Upper lobe of left lung (tissue), 6 donors: ENCODE measurements at places on chromosomes 4 and X. TPM values are rescaled to one million over a fixed set of nuclear protein-coding genes. Genes with fewer than 3 reads are reported as not detected.

SLC2A9 gene
- total RNA-seq, result 9.3 TPM

DNA sequence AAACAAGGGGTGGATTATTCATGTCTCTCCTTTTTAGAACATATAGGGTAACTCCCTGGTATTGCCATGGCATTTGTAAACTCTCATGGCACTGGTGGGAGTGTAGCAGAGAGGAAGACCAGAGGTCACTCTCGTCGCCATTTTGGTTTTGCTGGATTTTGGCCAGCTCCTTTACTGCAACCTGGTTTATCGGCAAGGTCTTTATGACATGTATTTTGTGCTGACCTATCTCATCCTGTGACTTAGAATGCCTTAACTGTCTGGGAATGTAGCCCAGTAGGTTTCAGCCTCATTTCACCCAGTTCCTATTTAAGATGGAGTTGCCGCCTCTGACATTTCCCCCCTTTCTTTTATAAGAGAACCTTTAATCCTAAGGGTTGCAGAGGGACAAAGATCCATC lies 45.8 kb downstream of the MGST2 start:
- no peak for DNase-seq

GRCh38 chrX:13263560-13264251 lies 56.1 kb downstream of the ATXN3L start:
- DNase-seq, result no peak

DNA sequence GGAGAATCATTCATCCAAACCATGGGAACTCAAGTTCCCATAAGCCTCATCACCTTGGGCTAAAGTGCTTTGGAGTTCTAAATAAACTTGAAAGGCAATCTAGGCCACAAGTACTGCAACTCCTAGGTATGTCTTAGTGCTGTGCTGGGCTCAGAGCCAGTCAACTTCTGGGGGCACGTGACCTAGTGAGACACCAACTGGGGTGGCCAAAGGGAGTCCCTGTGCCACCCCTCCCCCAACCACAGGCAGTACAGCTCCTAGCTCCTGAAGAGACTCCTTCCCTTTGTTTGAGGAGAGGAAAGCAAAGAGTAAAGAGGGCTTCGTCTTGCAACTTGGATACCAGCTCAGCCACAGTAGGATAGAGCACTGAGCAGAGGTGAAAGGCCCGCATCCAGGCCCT lies 154.2 kb upstream of the IL1RAPL2 start:
- no peak for DNase-seq

- DNase-seq, result no peak
Measured at GRCh38 chrX:46327566-46328115, 217.6 kb downstream of the ZNF674 start.

GRCh38 chrX:72127332-72127731 lies 4.4 kb downstream of the RTL5 start:
- no peak for DNase-seq
